Activated T-cell treated with anti-CD3 and anti-CD28 coated beads, Interleukin-2, amount 50 U/mL, for 48 hours (primary cell): ENCODE measurements at places on chromosomes 3 and 15.

GRCh38 chr3:140143367-140144069 lies 208.5 kb downstream of the CLSTN2 start:
- no peak for DNase-seq

DNA sequence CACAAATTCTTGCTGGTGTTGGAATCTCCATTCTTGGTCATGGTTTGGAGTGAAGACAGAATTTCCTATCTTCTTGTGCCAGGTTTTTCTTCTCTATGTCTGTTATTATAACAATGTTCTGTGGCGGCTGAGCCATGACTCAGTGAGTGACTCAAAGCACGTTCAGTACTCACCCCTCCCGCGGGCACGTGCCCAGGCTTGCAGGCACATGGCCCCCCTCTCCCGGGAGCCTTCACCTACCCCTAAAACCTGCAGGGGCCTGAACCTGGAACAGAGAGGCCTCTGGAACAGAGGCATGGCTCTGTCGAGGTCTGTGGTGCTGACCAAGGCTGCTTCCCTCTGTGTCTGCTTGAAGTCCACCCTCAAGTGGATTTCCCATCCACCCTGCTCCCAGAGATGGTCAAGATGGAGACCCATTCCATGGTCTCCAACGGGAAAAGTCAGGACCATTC lies 27.6 kb downstream of the PLXNB1 start:
- DNase-seq, result peak; percentile 16

- DNase-seq, result no peak
Measured at GRCh38 chr3:197309528-197310361, 11.3 kb upstream of the DLG1 start.

- no peak for DNase-seq
Measured at GRCh38 chr3:139182598-139182997, 137.9 kb upstream of the PRR23C start.
